ENCODE measurements at places on chromosomes 12 and 14. TPM values are rescaled to one million over a fixed set of nuclear protein-coding genes. Genes with fewer than 3 reads are reported as not detected.

The RIC8B gene
- 11.6 TPM for total RNA-seq

The MSRB3 gene
- total RNA-seq, result not detected

The KRT72 gene
- not detected for total RNA-seq

The FOXM1 gene
- total RNA-seq, result 102 TPM

The RTL1 gene
- not detected for total RNA-seq

The TGM1 gene
- 4.4 TPM for total RNA-seq

- no peak for DNase-seq
These were observed 224.3 kb downstream of the PELI2 start for GRCh38 chr14:56342494-56342942.

GRCh38 chr12:53617700-53618099, 8.5 kb downstream of the ATF7 start:
- no peak for DNase-seq

DNA sequence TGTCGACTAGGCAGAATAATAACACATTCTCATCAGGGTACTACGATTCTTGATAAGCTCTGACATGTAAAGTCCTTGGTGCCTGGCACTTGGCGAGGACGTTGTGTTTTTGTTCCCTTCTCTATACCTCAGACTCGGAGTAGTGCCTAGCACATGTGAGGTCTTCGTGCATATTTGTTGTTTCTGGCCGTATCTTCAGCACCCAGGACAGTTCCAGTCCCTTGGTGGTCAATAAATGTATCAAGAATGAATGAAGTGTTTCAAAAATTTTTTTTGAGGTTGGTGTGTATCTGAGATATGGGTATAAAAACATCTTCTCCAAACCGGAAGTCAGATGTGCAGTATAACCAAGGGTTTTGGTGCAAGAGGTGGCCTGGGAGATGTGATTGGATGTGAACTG, 198.2 kb downstream of the AACS start:
- no peak for DNase-seq

DNA sequence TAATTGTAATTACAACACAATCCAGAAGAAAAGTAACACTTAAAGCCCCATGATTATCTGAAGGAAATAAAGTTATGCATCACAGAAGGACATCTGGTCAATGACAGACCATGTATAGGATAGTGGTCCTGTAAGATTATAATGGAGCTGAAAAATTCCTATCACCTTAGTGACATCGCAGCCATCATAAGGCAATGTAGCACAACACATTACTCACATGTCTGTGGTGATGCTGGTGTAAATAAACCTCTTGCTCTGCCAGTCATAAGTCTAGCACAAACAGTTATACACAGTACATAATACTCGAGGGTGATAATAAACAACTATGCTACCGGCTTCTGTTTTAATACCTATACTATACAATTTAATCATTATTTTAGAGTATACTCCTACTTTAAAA, 11.2 kb downstream of the ATG2B start:
- no peak for DNase-seq

DNA sequence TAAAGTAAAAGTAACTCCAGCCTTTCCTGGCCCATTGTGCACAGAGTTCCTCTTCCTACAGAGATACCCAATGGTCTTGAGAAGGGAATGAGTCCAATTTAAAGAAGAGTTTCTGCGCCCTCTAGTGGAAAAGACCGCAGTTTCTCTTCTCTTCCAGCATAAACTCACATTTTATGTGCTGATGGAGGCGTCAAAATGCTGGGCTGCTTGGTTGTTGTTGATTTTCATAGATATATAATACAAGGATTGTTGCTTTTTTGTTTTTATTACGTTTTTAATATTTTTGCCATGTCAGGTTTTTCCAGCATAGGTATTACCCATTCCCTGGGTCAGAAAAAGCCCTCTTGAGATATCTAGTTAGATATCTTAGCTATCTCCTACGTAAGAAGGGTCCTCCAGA, 356.9 kb upstream of the STXBP6 start:
- no peak for DNase-seq

DNA sequence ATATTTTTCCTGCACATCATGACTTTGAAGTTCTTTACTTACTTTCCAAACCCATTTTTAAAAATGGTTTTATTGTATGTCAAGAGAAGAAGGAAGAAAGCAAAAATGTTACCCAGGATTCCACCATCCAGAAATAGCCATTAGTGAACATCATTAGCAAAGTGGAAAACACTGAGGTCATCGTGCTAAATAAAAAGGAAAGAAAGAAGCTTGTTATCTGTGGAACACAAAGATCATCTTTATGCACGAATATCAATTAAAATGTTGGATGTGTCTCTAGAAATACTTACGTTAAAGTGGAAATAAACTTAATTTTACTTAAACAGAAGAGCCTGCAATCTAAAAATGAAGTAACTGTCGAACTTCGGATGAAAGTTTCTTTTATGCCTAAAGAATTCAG, 27.3 kb downstream of the SFSWAP start:
- DNase-seq, result no peak

DNA sequence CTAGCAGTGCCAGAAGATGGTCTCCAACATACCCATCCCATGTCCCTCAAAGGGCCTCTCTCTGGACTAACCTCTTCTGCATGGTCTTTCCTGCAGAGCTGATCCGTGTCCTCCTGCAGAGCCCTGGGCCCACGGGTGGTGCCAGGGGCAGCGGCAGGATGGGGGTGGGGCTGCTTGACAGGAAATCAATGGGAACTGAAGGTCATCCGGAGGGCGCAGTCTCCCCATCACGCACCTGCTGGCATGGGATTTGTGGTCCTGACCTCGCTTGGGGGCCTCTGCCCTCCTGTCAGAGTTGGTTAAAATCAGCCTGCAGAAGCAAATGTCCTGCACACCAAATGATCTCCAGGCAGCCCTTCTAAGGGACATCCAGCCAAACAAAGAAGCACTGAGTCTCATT, 110.2 kb downstream of the DPF3 start:
- no peak for DNase-seq

- no peak for DNase-seq
These were observed 2.0 kb upstream of the ZNF410 start for GRCh38 chr14:73884438-73885190.

DNA sequence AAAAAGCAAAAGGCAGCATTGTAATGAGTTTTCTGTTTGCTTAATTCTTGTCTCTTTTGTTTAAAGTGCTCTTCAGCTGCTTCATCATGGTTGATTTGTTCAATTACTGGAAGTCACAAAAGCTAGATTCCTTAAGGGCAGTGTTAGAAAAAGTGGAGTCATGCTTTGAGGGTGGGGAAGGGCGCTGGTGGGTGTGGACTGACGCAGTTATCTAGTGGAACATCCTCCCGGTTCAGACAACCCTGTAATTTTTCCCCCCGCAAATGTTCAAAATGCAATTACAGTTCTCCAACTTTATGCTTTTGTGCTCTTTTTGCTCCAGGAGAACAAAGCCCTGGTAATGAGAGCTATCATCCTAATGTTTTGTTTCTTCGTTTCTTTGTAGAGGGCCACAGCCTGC, 2.1 kb downstream of the AKAP6 start:
- DNase-seq, result no peak

All from activated CD4-positive, alpha-beta memory T cell treated with anti-CD3 and anti-CD28 coated beads, Interleukin-2, amount 10 ng/mL, durations not matched to agents 7 days and 5 days (primary cell).